ENCODE measurements at places on chromosomes 4 and X.
A peak's percentile ranks its signal among the peaks of the same experiment; 100 is the strongest.

GRCh38 chrX:110794601-110795000 lies 1.0 kb downstream of the CHRDL1 start:
- no peak for DNase-seq

DNA sequence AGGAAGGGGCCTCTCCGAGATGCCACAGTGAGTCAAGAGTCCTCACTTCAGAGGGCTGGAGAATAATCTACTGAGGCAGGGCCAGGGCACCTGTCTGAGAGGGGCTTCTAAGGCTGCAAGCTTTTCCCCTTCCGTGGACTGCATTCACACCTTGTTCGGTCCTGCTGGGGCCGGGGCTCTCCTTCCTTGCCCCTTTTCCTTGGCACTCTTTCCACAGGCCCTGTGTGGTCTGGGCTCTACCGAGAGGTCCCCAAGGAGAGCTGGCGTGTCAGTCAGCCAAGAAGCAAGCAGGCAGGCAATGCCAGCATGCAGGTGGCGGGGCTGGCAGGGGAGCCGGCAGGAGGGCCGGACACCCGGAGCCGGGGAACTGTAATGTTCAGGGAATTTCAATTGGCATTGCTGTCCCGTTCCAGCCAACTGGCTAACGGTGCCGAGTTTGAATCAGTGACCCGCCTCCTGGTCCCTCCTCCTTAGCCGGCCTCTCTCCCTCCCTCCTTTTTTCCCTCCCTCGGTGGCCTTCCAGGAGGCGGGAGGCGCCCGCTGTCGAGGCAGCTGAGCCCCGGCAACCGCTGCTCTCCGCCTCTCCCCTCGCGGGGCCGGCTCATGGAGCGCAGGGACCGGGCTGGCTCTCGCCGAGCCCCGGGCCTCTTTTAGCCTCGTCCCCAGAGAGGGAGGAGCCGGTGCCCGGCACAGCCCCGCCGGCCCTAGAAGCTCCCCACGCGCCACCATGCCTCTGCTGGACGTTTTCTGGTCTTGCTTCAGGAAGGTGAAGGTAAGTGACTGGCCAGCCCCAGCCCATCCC lies at the start of gene STARD8:
Gene STARD8, plus strand, starts transcription at position 511 of the 802 bp plus-strand sequence. Its CDS starts 217 bp downstream, at position 728.
- DNase-seq, result no peak

DNA sequence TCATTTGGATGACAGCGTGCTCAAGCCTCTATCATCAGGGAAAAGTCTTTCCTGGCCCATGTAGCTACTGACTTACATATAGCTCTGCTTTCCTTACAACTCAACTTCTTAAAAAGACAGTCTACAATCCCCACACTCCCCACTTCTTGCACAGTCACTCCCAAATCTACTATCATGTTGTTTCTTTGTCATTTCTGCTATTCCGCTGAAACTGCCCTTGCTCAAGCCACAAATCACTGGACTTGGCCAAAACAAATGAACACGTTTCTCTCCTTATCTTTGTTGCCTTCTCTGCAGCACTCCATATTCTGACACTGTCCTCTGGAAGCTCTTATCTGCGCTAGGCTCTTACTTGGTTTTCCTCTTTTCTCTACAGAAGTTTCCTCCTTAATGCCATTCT lies 28.2 kb downstream of the GPRIN3 start:
- DNase-seq, result no peak

DNA sequence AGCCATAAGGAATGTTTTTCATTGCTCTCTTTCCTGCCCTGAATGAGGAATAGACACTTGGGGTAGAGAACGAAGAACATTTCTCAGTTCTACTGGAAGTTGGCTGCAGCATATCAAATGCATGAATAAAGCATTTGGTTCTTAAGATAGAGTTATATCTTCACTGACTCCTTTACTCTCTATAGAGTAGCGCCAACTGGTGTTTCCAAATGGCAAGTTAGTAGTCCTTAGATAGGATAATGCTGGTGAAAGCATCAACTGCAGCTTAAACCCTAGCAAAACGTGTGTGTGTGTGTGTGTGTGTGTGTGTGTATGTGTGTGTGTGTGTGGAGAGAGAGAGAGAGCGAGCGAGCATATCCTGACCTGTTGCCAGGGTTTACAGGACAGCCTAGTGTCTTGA lies 62.2 kb upstream of the FRMPD4 start:
- no peak for DNase-seq

DNA sequence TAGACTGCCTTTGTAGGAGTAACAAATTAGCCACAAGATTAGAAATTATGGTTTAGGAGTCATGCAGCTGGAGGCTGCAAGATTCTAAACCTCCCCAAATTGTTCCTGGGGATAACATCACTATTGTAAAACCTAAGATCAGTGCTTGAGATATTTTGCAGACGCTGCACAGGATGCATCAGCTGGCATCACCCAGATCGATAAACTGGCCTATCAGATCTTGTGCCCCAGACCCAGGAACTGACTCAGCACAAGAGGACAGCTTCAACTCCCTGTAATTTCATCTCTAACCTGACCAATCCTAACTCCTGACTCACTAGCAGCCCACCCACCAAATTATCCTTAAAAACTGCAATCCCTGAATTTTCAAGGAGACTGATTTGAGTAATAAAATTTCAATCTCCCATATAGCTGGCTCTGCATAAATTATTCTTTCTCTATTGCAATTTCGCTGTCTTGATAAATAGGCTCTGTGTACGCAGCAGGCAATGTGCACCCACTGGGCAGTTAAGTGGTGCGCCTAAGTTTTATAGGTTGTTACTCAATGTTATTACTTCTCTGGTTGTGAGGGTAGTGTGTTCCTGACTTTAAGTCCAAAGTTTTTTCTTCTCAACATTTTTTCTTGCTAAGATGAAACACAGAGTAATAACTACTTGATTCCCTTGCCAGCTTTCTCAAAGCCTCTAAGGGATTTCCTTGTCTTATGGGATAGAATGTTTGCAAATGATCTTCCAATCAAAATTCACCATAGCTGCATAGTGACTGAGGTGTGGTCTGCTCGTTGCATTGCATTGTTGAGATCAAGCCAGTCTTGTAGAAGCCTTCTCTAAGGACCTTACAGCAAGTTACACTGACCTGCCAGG lies 312.3 kb upstream of the DKK2 start:
- DNase-seq, result no peak

DNA sequence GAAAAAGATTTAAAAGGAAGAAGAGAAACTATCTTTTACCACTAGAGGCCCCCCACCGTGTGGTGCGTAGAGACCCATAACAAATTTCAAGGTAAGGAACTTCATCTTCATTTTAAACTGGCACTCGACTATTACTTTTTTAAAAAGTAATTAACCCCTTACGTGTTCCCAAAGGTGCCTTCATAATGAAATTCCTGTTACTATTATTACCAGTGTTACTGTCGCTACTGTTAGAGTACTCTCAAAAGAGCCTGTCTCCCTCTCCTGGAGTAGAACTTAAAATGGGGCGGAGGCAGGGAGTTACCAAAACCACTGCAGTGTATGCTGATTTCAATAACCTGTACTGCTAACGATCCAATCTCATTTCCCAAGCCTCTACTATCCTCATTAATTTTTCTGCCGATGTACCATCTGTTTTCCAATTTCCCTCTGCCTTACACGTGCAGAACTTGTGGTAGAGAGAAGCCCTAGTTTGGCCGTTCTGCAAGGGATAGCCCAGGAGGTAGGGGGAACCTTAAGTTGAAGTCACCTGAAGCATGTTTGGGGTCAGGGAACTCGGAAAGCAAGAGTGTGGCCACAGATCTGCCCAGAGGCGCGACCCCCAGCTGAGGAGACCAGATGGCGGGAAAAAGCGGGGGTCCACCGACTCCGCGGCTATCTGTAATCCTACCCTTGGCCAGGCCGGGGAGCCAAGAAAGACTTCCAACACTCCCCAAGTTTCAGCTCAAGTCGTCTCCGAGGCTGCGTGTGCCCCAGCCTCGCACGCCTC lies 720 bp upstream of the STK26 start:
- DNase-seq, result no peak

- no peak for DNase-seq
Observed at GRCh38 chr4:186726426-186727168, 2.9 kb upstream of the FAT1 start.

GRCh38 chrX:99413317-99413716 lies 996.8 kb downstream of the PCDH19 start:
- DNase-seq, result no peak

DNA sequence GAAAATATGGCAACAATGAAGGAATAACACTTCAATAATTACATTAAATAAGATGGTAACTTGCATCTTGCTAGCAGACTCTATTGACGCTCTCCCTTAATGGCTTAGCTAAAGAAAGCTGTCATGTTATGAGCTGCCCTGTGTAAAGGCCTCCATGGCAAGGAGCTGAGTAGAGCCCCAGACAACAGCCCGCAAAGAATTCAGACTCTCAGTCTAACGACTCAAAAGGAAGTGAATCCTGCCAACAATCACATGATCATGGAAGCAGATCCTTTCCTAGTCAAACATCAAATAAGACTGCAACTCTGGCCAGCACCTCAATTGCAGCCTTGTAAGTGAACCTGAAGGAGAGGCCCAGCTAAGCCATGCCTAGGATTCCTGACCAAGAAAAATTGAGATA lies 157.6 kb downstream of the MAB21L2 start:
- DNase-seq, result no peak

DNA sequence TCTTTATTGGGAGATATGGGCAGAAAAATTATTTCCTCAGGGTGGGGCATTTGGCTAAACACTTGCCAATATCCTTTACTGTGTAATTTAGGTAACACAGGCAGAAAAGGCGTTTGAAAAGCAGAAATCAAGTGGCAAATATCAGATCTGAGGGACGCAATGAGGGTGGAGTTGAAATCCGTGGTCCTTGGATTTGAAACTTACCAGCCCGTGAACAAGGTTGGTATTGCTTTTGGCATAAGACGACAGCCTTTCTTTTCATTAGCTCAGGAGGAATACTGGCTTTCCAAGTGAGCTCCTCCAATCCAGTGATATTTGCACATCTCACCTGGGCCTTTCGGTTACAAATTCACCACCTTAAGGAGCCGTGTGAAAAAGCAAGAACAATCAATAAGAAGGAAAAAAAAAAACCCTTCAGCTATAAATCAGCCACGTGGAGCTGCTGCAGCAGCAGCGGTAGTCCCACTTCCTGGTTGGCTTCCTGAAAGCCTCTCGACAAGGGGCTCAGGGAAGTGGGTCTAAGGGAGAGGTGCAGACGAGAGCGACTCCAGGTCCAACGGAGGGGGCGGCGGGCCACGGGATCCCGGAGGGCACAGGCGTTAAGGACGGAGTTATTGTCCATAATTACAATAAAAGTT lies 734 bp upstream of the GALNT7 start:
- peak; percentile 21 for DNase-seq

DNA sequence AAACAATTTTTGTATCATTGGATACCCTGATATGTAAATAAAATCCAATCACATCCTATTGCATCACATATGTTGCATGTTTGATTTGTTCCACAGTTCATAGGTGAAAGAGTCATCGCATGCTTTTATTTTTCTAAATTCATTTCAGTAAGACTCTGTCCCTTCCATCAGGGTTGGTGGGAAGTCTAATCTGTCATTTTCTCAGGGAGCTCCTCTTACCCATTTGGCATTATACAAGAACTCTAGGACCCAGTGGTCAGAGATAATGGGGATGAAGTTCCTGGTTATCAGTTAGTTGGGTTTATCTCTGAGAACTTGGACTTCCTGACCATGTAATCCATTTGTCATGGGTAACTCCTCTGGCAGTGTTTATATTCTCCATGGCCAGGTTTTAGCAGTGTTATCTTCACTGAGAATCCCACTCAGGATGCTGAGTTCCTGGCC lies 227.1 kb upstream of the JADE1 start:
- no peak for DNase-seq

DNA sequence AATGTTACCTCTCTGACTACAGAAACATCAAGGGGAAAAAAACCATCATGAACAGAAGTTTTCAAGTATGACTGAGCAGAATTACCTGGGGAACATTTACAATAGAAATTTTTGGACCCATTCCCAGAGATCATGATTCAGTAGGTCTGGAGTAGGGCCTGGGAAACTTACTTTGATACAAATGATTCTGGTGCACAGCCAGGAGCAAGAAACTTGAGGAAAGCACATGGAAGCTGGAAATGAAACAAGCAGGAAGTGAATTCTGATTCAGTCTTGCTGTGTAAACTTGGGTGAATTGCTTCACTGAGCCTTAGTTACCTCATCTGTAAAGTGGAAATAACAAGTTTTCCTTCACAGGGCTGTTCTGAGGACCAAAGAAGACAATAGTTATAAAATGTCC lies 192.5 kb upstream of the TAPT1 start:
- no peak for DNase-seq

GRCh38 chr4:88457307-88458103 lies 586 bp downstream of the HERC5 start:
- DNase-seq, result no peak

DNA sequence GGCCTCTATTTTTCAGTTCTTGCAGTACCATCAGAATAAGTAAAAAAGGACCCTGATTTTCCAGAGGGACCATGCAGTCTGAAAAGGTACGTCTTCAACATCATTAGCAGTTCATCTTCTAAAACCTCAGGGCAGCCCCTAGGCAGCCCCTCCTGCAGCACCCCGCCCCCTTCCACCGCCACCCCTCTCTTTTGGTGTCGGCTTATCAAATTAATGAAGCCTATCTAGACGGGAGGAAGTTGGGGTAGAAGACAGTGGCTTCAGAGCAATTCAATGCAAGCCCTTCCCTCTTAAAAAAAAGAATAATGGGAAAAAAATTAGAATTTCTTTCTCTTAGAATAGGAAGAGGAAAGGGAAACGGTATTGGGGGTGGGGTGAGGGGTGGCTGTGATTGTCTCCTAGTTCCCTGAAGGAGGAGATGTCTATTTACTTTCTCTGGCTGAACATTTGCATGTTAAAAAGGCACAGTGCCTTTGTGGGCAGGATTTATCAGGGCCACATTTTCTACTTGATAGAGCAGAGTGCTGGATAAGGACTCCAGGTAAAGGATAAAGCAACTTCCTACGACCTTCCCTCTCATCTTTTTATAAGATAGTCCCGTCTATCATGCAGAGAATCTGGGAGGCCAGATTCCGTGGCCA lies 159.4 kb downstream of the MGST2 start:
- DNase-seq, result no peak

DNA sequence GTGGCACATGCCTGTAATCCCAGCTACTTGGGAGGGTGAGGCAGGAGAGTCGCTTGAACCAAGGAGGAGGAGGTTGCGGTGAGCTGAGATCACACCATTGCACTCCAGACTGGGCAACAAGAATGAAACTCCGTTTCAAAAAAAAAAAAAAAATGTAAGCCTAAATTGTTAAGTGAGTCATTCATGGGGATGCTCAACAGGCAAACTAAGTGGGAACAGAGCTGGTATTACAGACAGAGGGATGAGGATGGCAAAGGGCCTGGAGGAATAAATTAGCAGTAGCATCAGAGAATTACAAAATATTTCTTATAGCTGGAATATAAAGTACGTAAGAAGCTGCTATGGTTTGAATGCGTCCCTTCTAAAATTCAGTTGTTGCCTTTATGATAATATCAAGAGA lies 43.4 kb upstream of the OGT start:
- DNase-seq, result no peak

- DNase-seq, result no peak
Observed at GRCh38 chrX:51837921-51838320, 55.5 kb upstream of the MAGED1 start.

- DNase-seq, result no peak
Observed at GRCh38 chrX:133333154-133333750, 82.0 kb downstream of the GPC4 start.

Data from urinary bladder (tissue), 4 donors.